ENCODE measurements at places on chromosomes 7 and 10.

DNA sequence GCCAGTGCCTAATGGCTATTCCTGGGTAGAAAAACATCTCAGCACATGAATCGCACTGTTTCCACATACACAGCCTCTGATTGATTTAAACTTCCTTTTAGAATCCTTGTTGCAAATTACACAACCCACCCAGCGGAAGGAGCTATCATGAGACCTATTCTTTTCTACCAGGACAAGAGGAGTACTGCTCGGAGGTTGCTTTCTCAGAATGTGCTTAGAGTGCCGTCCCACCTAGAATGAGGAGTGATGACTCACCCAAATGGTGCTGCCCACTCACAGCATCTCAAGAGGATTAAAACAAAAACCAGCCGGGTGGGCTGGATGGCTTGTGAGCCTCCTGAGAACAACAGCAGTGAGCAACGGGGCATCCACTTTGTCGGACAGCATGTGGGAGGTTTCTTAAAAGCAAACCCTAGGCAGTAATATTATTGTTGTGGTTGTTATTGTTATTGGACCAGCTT is 128.9 kb downstream of the DGKI start:
- DNase-seq: no peak

DNA sequence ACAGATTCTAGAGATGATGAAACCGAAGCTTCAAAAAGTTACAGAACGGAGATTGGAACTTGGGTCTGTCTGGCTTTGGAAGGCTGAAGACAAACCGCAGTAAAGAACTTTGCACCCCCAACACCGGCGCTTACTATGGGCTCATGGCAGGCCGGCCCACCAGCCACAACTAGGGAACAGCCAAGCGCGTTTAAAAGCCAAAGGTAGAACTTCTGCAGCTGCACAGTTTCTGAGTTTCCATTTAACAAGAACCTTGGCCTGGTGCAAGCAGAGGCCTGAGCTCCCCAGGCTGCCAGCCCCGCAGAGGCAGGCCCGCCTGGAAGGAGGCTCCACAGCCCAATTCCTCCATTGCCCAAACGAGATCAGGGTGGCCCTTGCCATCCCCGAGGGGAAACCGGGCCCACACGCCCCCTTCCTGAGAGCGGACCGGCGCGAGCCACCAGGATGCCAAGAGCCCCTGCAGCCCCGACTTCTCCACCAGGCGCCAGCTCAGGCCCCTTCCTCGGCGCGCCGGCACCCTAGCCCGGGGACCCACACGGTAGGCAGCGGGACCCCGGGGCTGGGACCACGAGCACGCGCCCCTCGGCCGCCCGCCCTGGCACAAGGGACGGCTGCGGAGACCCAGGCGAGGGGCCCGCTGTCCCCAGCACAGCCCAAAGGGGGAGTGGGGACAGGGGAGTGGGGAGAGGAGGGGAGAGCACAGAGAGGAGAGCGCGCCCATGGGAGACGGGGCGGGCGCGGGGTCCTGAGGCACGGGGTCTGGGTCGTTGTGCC is 566 bp downstream of the MAD1L1 start:
- no peak for DNase-seq

- no peak for DNase-seq
These were observed 347.3 kb downstream of the GALNT17 start for GRCh38 chr7:71479231-71479630.

DNA sequence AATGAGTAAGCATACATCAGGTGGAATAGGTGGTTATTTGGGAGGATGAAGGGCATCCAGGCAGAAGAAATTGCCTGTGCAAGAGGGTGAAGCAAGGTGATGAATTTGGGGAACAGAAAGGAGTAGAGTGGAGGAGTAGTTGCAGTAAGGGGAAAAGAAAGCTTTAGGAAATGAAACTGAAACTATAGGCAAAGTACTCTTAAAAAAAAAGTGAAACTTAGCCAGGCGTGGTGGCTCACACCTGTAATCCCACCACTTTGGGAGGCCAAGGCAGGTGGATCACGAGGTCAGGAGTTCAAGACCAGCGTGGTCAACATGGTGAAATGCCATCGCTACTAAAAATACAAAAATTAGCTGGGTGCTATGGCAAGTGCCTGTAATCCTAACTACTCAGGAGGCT is 17.6 kb downstream of the NUP205 start:
- DNase-seq: no peak

DNA sequence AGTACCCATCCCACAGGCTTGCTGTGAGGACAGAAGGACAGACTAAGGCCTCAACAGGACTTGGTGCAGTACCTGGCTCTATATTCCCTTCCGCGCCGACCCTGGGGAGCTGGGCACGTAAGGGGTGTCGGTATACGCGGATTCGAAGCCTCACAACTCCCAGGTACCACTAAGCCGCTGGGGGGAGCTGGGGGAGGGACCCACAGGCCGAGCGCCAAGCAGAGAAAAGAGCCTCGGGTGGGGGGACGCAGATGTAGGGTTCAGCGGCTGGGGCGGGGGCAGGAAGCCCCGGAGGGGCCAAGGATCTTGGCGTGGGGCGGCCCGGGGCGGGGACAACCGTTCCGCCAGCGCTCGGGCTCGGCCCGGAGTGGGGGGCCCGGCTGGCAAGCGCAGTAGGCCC is 126.4 kb upstream of the ZNF746 start:
- DNase-seq: peak; percentile 17

DNA sequence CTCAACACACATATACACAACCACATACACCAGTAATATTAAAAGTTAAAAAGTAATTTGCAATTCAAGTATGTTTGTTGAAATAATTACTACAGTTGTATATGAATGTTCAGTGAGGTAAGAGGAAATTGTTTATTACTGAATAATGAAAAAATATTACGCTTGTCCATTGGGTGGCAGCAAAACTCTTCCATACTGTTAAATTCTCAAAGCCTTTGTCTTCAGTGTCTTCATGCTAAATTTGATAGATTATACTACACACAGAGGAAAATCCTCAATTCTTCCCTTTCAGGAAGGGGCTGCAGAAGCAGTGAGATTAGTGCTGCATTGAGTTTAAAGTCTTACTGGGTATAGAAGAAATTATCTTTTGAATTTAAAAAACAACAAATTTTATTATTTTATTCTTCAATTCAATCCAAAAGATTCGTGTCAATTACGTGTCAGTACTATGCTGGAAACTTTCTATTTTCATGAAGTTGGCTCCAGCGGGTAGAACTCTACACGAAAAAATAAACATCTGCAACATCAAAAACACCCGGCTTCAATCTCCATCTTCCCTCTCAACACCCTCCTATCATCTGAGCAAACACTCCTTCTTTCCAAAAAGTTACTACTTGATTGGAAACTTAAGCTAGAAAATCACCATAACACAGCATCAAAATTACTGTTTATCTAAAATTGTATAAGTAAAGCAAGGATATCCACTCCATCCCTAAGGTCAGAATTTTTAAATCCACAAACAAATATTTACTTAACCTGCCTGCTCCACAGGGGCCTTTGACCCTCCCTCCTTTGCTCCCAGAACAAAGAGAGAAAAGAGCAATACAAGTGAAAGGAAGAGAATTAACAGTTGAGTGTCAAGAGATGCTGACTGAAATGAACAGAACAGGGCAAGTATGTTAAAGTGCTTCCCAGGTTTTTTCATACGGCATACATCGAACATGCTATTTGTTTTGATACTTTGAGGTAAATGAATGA is 37.0 kb upstream of the TES start:
- DNase-seq: peak; percentile 83

DNA sequence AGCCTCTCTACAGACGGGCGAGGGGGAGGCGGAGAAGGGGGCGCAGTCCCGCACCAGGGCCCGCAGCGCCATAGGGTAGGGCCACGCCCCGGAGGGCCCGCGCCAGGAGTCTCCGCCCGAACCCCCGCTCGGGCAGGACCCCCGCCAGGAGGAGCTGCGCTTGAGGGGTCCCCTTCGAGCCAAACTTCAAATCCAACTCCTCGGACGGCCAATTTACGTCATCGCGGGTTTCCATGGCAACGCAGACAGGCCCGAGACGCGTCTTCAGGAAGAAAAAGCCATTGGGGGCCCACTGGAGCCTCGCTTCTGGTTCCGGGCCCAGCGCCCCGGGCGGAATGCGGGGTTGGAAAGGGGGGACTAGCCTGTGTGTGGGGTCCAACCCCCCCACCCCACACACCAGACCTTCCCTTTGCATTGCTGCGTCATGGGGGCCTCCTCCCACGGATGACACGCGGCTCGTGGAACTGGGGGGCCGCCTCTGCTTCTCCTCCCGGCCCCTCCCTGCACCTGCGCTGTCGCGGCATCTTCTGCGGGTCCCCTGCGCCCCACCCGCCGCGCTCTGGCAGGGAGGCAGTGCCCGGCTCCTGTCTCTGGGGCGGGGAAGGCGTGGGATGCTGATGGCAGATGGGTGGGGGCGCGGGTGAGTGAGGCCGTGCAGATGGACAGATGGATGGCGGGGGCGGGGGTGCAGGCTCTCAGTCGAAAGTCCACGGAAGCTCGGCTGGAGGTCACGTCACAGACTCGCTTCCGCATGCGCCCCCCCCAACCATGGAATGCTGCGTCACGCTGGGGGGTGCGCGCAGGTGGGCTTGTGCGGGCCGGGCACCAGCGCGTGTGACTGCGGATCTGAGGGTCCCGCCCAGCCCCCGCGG is 1.2 kb downstream of the CALY start:
- peak; percentile 8 for DNase-seq

DNA sequence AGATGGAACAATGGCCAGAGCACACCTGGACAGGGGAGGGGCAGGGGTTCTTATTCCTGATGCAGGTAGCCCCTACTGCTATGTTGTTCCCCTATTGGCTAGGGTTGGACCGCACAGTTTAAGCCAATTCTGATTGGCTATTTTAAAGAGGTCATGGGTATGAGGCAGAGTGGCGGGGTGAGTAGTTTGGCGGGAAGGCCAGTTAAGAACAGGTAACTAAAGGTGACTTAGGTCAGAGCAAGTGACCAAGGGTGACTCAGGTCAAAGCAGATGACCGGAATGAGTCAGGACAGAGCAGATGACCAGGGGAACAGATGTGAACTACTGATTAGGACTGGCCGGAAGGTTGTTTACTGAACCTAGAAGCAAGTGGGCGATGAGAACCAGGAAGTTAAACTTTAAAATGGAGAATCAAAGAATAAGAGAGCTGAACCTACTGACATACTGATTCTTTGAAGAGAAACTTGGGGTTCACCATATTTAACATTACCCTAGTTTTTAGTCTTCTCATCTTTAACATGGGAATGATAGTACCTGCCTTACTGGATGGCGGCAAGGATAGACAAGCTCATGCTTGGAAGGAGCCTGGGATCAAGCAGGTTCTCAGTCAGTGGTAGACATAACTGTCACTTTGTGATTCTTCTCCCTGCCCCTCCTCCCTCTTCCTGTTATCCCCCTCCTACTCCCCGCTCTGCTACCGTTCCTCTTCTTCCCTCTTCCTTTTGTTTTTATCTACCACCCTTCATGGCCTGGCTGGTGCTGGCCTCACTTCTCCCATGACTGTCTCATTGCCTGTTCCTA is 55.0 kb downstream of the CCNY start:
- DNase-seq: no peak

GRCh38 chr7:121313220-121313792 is 15.5 kb upstream of the WNT16 start:
- DNase-seq: peak; percentile 39

DNA sequence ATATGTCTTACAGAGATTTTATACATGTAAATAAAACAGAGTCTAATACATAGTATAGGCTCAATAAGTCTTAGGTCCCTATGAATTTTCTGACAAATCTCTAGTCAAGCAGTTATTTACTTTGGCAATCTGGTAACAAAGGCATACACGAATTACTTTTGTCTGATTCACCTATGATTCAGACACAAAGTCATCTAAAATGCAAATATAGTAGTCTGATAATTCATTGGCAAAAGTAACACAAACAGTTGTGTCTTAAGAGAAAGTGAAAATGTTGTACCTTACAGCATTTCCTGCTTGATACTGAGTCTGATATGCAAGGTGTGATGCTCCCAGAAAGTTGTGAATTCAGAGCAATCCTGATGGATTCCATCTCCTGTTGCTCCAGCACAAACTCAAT is 209.4 kb upstream of the PRSS1 start:
- peak; percentile 92 for DNase-seq

DNA sequence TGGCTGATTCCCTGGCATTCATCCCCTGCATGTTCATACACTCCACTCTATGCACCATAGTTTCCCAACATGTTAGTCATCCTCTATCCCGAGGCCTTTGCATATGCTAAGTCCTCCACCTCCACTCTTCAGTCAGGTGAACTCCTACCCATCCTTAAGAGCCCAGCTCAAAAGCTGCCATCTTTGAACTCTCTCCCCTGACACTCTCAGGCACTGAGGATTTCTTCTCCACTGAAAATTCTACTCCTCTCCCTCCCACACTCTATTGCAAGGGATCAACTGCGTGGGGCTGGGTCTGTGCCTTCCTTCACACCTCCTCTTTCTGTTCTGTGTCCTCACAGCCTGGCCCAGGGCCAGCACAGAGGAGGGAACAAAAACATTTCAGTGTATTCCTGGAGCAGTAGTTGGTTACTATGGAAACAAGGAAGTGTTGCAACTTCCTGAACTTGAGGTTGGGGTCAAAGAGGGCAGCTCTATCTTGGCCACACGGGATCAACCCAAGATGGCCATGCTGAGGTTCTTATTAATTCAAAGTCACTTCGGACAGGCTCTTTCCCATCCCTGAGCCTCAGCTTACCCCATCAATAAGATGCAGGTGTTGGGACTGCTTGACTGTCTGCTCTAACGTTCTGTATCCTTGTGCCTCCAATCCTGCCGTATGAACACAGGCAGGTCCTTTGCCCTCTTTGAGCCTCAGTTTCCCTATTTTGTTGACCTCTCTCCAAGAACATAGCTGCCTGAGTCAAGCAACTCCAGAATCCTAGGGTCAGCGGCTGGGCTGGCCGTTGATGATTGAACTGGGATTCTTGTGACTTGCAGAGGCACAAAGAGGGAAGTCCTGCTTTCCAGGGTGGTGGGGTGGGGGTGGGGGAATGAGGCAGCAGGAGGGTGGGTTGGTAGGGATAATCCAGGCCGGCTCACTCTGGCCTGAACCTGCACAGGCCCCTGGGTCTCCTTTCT is 15.5 kb downstream of the ZMIZ1 start:
- peak; percentile 77 for DNase-seq

DNA sequence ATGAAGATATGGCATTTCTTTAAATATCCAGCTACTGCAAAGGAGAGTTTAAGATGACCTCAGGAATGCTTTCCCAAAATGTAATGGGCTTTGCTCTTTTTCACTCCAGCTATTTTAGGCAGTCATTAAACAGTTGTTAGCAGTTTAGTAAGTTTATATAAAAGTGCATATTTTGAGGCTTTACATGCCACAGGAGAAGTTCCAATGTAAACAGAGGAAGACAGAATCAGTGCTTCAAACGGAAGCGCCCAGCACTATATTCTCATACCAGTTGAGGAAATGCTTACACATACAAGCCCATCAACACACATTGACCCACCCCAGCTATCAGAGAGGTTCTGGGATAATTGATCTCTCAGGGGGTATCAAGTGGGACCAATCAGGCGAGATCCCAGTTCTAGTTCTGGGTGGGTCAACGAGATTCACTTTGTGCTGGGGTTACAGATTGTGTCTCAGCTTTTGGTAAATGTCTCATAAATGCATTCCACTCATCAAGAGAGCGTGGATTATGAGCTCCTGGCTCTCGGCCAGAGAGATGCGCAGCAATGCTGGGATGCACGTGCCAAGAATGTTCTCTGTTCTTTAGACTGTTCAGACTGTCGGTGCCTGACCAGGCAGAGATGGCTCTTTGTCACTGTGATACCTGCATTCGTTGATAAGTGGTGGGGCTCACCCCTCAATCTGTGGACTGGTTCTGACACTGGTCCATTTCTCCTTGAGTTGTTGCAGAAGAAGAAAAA is 55.0 kb downstream of the CACNB2 start:
- DNase-seq: no peak

- no peak for DNase-seq
These were observed 87.2 kb upstream of the RPA3 start for GRCh38 chr7:7805511-7806153.
